ENCODE measurements at places on chromosomes 2 and 18.

- peak; percentile 54 for DNase-seq
These were observed 344.8 kb downstream of the TGIF1 start for GRCh38 chr18:3794537-3795348.

GRCh38 chr2:203871371-203871983 lies 3.9 kb downstream of the CTLA4 start:
- DNase-seq = no peak

DNA sequence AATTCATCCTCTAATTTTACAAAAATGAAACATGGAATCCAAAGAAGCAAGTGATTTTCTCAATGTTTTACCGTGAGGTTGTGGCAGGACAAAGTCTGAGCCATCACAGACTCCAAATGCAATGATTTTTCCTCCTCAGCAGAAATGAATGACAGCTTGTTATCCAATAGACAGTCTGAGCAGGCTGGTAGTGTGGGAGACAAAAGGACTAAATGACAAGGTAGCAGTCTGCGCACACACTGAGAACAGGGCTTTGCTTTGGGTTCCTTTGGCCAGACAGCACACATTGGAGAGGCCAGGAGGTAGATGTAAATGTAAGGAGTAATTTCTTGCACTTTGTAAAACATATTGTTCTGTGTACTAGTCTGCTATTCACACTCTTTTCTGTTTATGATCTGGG lies 50.3 kb upstream of the RGPD4 start:
- no peak for DNase-seq

- DNase-seq = no peak
These were observed 83.0 kb downstream of the STPG4 start for GRCh38 chr2:47072018-47072691.

- no peak for DNase-seq
These were observed 155.4 kb upstream of the VRK2 start for GRCh38 chr2:57891086-57891712.

GRCh38 chr2:37838541-37839167 lies 86.4 kb upstream of the RMDN2 start:
- no peak for DNase-seq

DNA sequence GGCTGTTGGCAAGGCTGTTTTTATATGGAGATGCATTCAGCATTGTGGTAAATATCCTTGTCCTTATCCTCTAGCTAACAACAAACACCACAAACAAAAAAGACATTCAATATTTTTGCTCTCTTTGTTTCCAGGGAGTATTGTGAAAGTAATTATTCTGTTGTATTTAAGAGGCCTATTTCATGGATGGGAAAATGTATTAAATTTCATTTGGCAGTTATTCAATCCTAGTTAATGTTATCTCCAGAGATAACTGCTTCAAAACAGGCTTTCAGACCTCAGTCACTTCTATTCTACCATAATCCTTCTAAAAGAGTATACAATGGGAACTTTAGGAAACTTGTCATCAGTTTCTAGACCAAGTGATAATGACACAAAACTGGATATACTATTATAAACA lies 280.5 kb upstream of the CCDC68 start:
- no peak for DNase-seq

- peak; percentile 83 for DNase-seq
These were observed 11.5 kb downstream of the IGFBP5 start for GRCh38 chr2:216683846-216684245.

All from H4 (cell line).